ENCODE measurements at places on chromosomes 13 and 19.

DNA sequence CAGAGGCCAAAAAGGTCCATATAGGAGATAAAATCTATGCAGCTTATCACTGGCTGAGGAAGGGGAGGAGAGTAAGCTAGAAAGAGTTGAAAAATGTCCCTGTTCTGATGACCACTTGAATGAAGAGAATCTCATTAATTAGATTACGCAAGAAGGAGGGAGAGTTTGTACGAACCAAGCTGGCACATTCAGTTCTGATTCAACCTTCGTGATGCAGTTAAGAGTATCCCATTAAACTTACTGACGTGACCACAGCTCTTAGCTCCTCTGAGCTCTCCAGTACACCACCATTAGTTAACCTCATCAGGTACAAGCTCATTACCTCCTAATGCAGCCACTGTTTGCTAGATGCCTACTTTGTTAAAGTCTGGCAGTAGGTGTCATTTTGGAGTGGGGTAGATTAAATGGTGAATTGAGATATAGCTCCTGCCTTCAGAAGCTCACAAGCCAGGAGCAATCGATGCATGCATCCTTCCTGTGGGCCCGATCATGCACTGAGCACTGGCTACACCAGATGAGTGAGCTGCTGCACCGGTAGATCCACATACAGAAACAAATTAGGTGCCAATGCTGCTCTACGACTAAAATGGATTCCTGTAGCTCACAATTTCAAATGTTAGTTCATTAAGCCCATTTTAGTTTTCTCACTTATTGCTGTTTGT lies 458.3 kb downstream of the COG6 start:
- DNase-seq: no peak

DNA sequence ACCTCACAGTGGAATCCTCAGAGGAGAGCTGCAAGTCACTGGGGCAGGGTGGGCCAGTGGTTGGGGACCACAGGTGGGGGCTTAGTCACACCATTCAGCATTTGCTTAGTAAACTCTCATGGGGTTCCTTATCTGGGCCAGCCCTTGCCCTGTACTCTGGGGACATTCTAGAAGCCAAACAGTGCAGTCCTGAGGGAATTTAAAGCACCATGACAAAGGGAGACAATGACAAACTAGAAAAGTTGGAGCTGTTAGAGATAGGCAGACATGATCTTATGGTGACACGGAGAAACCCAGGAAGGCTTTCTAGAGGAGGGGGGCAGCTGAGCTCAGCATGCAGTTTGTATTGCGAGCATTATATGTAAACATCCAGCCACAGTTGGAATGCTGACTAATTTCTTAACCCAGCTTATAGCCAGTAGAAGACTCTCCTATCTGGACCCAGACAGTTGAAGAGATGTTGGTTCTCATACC lies 87.6 kb downstream of the ZNF429 start:
- no peak for DNase-seq

DNA sequence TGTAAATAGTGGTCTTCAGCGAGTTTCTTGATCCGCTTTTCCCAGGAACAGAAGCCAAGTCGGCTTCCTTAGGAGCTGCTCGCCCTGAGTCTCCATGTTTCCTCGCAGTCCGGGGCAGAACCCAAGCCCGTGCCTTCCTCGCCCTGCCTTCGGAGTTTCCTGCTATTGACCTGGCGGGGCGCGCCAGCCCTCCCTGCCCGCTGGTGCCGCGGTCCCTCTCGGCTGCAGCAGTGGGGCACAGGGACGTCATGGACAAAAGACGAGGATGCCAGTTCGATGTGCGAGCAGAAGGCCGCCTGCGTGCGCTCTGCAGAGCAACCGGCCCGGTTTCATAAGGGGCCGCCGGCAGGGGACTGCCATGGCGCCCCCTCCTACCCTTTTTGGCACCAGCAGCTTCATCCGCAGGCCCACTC lies 156.6 kb downstream of the TM9SF2 start:
- no peak for DNase-seq

DNA sequence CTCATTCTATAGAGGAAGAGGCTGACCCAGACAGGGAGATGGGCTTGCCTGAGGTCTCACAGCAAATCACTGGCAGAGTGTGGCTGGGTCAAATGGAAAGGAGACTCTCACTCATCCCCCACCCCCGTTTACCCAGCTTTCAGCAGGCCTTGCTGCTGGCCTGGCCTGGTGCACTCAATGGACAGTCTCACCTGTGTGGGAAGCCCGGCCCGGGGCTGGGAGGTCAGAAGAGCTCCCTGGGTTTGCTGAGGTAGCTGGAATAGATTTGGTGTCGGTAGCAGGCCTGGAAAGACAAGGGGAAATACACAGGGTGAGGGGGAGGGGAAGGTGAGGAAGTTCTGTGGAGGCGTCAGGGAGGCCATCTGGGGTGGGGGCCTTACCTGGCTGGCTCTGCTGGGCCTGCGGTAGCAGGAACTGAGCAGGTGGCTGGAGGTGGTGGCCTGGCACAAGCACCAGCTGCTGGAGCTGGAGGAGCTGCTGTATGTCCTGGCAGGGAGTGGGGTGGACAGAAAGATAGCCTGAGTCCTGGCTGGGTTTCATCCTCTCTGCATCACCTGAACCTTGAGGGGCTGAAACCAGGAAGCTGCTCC lies 23.5 kb downstream of the ZNF574 start:
- DNase-seq: no peak

DNA sequence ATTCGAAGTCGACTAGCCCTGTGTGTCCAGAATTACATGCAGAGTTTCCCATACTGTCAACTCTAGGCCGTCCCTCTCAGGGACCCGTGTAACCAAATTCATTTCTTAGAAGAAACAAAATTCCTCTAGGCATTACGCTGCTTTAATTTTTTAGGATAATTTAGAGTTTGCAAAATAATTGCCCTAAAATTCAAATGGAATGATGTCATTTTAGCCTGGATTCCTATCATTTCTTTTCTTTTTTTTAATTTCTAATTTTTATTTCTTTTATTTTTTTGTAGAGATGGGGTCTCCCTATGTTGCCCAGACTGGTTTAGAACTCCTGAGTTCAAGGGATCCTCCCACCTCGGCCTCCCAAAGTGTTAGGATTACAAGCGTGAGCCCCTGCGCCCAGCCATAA lies 1.3 kb upstream of the ATP4B start:
- no peak for DNase-seq

GRCh38 chr19:18611327-18612050 lies 1.2 kb upstream of the TMEM59L start:
- peak; percentile 77 for DNase-seq

GRCh38 chr19:29526730-29527499 lies 1.1 kb downstream of the VSTM2B start:
- no peak for DNase-seq

DNA sequence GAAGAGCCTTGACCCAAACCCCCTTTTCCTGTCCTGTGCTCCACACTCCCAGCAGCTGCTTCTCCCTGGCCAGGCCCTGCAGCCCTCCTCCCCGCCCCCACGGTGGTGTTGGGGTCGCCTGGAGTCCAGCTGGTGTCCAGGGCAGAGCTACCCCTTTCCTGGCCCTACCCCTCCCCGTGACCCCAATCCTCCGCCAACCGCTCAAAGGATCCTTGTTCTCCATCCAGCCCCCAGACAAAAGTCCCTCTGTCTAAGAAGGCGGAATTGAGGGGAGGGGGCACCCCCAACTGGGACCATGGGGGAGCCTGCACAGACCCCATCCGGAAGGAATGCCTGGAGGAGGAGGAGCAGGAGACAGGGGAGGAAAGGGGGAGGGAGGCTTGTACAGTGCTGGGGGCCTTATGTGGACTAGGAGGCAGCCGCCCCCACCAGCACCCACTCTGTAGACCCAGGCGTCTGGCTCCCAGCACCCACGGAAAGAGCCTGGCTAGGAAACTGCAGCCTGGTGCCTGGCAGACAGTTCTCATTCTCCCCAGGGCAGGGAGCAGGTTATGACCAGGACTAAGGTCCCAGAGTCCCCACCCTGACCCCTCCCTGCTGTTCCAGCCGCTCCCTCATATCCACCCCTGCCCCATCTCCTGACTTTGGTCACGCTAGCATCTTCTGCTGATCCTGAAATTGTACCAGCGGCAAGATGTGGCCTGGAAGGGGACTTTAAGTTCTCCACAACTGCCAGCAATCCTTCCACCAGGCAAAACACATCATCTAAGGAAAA lies at the start of gene FXYD3:
Gene FXYD3, plus strand, starts transcription at position 647 of the 775 bp plus-strand sequence. CDS start 3,554 bp downstream, outside the sequence.
- DNase-seq: no peak

DNA sequence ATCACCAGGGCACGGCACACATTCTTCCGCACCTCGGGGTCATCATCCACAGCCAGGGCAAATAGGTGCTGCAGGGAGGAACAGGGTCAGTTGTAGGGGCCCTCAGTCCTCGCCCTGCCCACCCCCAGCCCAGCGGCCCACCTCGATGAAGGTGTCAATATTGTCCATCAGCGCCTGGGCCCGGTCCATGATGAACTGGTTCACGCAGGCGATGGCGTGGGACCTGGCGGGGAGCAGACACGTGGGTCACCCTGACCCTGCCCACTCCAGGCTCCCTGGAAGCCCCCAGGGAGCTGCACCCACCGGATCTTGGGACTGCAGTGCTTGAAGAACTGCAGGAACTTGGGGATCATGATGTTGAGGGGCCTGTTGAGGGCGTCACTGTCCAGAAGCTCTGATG lies 8.6 kb downstream of the TNPO2 start:
- DNase-seq: no peak

DNA sequence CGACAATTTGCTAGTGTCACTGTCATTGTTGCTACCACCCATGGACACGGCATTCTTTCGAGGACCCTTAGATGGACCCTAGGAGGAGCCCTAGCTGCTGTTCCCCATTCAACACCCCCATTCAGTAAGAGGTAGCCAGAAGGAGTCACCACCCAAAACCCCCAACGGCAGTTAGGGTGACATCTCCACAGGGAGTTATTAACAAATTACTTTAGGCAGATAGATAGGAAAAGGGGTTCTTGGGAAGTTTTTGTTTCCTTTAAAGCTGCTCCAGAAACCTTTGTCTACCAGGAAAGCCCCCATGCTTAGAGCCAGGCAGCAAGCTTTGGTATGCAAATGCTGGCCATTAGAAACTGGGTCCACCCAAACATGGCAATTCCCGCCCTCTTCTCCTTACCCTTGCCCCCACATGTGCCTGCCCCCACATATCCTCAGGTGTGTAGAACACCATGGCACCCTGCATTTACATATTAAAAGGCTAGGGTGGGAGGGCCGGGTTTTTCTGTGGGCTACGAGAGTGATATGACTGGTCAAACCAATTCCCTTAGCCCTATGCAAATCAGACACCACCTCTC lies 190.9 kb downstream of the SLITRK6 start:
- no peak for DNase-seq

- DNase-seq: no peak
Observed at GRCh38 chr19:45137179-45137761, 23.5 kb downstream of the NKPD1 start.

GRCh38 chr13:24090049-24090448 lies 70.5 kb upstream of the SPATA13 start:
- no peak for DNase-seq

DNA sequence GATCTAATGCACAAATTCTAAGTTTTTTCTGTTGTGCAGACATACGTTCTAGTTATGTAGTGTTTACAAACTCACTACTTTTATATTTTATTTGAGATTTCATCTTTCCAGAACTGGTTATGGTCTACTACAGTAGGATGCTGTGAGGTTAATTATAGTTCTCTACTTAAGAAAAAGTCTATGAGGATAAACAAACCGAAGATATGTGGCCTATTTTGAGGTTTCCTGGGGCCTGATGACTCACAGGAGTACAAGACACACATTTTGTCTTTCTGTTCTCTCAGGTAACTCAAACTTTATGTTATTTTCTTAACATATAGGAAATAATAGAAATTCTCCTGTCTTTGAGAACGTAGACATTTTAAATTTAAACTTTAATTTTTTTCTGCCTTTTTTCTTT lies 45.1 kb downstream of the PCDH20 start:
- no peak for DNase-seq

DNA sequence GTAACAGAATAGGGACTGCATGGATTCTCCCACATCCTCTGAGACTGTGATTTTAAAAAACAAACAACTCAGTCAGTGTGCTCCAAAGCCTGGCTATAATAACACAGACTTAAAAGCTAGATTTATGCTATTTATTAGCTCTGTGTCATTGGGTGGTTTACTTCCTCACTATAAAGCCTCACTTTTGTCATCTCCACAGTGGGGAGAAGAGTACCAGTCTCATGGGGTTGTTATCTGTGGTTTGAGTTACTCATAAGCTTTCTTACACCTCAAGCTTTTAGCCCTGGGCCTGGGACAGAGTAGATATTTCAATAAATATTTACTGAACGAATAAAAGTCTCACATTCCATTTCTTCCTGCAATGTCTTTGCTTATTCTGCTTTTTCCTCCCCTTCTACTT lies 5.3 kb downstream of the RNASEH2B start:
- DNase-seq: no peak

DNA sequence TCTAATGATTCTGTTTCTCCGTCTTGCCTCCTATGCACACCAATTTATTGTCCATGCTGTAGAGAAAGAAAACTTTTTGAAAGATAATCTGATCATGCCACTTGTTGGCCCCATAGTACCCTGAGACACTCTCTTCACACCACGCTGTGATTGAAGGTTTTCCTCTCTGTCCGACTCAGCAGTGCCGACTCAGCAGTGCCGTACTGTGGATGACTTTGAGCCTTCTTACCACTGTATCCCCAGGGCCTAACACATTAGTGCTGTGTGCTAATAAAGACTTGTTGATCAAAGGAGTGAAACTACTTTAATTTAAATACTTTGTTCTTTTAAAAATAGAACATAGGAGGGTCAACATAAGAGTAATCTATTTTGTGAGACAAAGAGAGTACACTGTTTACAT lies 429.6 kb downstream of the KLF12 start:
- DNase-seq: no peak

- DNase-seq: no peak
Observed at GRCh38 chr19:15721268-15721667, 6.6 kb upstream of the OR10H2 start.

DNA sequence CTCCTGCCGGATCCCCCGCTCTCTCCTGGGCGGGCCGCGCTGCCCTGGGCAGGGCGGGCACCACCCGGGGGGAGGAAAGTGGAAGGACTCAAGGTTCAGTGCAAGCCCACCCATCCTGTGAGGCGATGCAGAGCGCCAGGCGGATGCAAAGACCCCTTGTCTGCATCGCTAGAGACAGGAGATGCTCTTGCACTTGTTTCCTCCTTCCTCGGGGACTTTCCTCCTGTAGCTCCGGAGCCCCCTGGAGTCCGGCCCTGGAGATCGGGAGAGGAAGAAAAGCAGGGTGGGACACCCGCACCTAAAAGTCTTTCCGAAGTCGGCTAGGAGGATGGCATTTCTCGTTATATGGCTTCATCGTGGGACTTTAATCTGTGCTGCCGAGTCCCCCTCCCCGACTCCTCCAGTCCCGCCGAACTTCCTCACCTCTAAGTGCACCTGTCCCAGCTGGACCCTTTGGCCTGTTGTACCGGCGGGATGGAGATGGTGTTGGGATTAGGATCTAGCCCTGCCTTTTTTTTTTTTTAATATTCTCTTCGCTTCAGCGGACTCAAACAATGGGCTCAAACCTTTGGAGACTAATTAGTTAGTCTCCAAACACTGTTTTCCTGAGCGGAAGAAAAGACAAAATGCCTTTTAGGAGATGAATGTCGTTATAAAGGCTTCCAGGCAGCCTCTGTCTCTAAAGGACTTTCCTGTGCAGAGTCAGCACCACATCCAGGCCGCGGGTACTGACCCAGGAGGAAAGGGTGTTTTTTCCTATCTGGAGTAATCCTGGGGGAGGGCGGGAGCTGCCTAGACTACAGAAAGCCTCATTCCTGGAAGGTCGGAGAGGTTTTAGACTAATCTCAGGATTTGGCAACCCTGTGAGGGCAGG lies 725 bp downstream of the FAM124A start:
- DNase-seq: no peak

- no peak for DNase-seq
Observed at GRCh38 chr13:106507560-106508274, 27.7 kb downstream of the EFNB2 start.
